ENCODE measurements at places on chromosomes 13 and 19.

GRCh38 chr13:73261739-73262216, 203.0 kb downstream of the KLF5 start:
- no peak for DNase-seq

DNA sequence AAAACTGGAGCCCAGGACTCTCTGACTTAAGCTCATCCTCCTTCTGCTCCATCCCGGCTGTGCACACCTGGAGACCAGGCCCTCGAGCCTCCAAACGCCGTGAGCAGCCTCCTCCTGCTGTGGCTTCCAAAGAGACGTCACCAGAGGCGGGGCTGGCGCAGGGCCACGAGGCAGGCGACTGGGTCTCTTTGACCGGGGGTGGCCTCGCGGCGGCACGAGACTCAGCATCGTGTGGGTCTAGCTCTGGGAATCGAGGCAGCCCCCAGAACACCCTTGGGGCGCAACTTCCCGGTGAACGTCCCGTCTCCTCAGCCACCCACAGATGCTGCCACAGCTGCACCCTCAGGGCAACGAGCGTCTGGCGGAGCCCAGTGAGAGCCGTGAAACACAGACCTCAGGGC, 22.8 kb downstream of the RASA3 start:
- DNase-seq: no peak

- no peak for DNase-seq
These were observed 14.8 kb downstream of the FPR3 start for GRCh38 chr19:51809787-51810186.

GRCh38 chr13:23736541-23736940, 152.7 kb downstream of the MIPEP start:
- no peak for DNase-seq

DNA sequence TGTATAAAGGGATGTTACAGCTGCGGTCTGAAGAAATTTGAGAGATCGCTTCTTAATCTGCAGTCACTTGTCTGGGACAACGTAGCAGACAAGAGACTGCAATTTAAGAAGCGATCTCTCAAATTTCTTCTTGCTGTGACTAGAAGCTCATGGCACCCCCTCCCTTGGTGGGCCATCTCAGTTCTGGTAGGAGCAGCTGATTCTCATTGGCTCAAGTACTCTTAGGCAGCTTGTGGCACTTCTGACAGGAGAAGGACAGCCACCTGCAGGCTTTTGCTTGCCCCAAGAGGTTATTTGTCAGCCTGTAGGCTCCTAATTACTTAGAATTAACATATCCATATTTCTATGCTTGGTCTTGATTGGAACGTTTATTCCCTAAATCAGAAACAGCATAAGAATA, 503.0 kb downstream of the DCT start:
- DNase-seq: no peak
